ENCODE measurements at places on chromosomes 16 and 17.

DNA sequence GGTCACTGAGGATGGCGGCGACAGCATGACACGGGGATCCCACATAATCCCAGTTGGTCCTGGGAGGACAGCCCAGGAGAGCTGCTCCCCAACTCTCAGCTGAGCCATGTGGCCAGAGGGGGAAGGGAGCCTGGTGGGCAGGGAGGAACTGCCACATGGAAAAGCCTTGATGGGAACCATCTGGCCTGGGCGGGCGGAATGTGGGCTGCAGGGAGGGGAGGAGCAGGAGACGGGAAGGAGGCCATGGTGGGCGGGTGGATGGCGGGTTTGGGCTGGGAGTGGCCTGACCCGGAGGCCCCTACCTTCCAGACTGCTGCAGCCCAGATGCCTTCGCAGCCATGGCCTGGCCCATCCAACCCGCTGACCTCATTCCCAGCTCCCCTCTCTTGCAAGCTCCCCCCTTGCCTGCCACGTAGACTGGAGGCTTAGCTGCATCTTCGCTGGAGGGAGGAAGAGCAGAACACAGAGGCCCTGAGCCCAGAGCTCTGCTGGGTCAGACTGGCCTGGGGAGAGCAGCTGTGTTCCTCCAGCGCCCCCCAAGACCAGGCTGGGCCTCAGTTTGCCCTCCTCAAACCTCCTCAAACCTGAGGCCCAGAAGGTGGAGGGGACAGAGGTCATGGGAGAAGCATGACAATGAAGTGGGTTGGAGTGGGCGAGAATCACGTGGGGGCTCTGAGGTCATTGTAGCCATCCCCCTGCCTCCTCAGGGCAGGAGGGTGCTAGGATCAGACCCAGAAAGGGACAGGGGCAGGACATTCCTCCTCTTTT lies 8.2 kb upstream of the COL1A1 start:
- DNase-seq, result no peak

DNA sequence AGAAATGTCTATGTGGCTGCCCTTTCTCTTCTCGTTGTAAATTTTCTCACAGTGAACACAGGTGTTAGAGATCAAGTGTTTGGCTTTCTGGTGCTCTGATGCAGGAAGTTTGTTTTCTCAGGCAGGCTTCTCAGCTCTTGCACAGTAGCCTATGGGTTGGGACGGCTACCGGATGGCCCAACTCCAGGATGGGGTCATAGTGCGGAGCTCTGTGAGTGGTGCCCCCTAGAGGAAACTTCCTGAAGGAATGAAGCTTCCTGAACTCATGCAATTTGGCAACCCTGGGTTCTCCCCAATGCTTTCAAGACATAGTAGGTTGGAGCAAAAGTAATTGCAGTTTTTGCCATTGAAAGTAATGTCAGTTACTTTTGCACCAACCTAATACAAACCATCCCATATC lies 407.5 kb upstream of the HSBP1 start:
- no peak for DNase-seq

DNA sequence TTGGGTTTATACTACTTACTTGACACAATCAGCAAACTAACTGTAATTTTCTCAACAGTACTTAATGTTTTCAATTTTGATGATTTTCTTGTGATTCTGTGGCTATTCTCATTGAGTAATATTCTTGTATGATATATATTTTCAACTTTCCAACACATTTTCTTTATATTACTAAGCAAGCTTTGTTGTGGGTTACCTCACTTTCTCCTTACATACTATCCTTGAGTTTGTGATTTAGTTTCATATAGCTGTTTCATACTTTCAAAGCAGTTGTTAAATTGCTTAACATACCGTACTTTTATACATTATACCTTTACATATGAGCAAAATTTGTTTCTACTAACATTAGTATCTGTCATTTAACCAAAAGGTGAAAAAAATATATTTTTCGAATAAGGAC lies 197.1 kb downstream of the BCAS3 start:
- DNase-seq, result no peak

DNA sequence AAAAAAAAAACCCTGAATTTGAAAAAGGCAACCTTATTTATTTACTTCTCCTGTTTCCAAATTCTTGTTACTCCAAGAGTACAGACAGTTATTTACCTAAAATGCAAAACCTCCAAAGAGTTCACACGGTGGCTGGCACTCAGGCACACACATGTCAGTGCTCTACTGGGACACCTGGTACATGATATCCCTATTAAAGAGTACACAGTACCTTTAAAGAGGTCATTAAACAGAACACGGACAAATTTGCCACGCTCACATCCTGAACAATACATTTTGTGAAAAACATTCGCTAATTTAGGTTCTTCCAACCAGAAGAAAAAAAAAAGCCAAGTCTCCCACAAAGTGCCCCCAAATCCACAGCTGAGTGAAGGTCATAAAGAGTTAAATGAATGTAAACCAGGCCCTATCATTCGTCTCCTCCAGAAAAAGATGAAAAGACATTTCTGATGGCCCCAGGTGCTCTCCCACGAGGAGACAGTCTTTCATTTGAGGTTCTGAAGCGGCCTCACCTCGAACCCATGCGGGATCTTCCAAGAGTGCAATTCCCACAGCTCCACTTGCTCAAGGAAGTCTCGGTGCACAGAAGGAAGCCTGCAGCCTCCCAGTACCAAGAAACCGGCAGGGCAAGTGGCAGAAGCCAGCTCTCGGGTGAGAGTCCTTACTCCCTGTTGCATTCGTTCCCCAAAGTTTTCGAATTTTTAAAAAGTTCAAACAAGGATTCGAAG lies 993 bp downstream of the ERN1 start:
- DNase-seq, result no peak

- no peak for DNase-seq
Observed at GRCh38 chr16:81526935-81527334, 82.3 kb downstream of the CMIP start.

DNA sequence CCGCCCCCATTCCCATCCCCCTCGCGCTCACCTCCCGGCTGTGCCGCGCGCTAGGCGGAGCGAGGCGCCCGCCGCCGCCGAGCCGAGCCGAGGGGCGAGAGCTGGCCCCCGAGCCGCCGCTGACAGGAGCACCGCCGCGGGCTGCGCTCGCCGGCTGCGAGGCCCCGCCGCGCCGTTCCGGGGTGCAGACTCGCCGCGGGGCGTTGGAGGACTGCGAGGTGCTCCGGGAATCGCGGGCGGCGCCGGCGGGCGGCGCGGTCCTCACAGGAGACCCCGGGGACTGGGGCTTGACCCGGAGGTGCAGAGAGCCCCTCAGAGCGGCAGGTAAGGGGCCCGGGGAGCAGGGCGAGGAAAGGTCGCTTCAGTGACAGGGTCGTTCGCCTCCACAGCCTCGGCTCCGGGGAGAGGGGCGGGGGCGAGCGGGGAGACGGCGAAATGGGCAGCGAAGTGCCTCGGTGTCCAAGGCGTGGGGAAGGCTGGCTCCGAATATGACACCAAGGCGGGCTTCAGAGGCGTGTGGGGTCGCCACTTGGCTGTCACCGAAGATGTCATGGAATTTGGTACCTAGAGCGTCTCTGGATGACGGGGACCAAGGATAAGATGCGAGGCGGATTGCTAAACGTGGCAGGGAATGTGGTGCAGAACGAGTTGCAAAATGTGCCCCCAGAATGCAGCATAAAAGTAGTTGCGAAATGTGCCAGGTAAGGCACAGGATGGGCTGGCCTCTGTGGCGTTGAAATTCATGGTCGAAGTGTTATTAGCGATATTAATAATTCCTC lies 580 bp downstream of the TANC2 start:
- no peak for DNase-seq

GRCh38 chr17:50096092-50096491 lies 941 bp downstream of the PDK2 start:
- no peak for DNase-seq

DNA sequence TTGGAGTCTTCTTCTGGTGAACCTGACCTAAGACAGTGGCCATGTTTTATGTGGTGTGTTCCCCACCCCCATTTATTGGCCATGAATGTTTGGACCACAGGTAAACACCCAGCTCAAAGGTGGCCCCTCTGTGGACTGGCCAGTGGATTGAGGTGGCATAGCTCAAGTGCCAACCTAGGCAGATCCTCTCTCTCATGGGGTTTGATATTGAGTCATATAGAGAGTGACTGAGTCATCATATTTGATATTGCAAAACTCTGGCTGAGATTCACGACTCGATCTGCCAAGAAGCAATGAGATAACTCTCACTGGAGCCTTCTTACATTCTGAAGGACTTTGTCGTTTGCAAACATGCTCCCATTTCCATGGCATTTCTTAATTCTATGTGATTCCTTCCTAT lies 10.5 kb upstream of the TEKT3 start:
- no peak for DNase-seq

- DNase-seq, result no peak
Observed at GRCh38 chr16:57730771-57731730, 4.5 kb upstream of the KATNB1 start.

DNA sequence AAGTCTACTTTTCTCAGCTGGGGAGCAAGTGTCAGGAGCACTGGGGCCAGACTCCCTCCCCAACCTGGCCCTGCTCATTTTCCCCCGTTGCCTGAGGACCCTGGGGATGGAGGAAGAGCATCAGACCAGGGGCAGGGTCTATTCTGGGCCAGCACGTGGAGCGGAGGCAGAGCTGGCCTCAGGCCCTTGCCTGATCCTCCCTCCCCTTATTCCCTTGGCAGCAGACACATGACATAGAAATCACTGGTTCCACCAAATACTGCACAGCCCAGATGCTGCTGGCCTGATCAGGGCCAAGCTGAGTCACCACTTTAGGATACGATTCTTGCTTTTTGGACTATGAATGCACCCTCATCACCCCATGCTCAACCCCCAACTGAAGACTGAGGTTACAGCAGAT lies 15.8 kb upstream of the AGRP start:
- DNase-seq, result no peak

- no peak for DNase-seq
Observed at GRCh38 chr16:85526185-85526974, 86.7 kb upstream of the GSE1 start.

DNA sequence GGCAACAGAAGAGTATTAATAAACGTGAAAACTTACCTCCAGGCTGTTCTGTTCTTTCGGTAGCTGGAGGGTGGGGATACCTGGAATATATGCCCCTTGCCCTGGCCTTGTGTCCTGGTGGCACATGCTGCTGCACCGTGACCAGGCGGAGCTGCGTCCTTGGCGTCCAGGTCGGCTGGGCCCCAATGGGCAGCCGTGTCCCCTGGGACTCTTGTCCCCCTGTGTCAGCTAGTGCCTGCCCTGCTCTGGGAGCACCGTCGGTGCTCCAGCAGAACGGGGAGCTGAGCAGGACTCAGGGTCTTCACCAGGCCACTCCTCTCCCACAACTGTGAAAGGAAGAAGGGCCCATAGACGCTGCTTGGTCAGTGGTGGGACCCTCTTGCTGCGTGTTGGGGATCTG lies 7.9 kb downstream of the ZNF213 start:
- no peak for DNase-seq

- DNase-seq, result no peak
Observed at GRCh38 chr17:44707755-44708400, 587 bp upstream of the DBF4B start.

DNA sequence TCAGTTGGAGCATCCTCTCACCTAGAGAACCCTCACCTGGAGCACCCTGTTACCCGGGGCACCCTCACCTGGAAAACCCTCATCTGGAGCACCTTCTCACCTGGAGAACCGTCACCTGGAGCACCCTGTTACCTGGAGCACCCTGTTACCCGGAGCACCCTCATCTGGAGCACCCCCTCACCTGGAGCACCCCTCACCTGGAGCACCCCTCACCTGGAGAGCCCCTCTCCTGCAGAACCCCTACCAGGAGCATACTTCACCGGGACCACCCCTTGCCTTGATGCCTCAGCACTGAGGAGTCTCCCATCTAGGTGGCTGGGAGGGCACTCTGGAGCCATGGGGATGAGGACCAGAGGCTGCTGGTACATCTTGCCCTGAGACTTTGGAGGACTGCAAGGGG lies 3.4 kb upstream of the FBXL16 start:
- no peak for DNase-seq

DNA sequence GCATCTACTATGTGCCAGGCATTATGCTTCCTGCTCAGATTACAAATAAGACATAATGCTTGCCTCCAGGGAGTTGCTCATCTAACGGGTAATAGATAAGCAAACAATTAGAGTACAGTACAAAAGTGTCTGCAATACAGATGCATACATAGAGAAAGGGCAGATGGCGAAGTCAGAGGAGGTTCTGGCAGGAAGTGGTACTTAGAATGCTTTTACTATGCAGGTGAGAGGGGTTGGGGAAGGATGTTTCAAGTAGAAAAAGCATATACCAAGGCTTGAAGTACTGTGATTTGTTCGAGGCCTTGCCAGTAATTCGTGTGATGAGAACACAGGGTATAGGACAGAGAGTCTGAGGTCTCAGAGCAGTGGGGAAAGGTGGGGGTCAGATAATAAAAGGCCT lies 349.8 kb downstream of the UTP18 start:
- no peak for DNase-seq

GRCh38 chr17:33207231-33207630 lies 85.9 kb downstream of the ASIC2 start:
- no peak for DNase-seq

DNA sequence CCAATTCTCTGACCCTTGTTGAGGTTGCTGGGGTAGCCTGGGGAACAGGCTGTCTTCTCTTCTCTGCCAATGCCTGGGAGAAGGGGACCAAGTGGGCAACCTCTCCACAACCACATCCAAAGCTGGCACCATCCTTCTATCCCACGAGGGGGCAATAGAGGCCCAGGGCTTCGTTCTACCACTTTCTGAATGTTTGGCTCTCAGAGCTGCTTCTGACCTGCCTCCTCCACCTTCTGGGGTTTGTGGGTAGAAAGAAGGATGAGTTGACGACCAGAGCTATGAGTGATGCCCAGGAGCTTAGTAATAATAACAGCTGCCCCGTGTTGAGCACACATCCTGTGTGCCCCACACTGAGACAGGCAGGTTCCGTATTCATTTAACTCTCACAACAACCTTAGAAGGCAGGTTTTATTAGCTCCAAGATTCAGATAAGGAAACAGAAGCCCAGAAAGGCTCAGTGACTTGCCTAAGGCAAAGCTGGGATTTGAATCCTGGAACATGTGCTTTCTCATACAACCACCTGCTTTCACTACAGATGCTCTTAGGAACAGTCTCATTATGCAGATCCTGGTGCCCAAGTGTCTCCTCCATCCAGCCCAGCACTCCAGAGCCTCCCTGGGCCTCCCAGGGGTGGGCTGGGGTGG lies 11.1 kb downstream of the TSPOAP1 start:
- DNase-seq, result no peak

DNA sequence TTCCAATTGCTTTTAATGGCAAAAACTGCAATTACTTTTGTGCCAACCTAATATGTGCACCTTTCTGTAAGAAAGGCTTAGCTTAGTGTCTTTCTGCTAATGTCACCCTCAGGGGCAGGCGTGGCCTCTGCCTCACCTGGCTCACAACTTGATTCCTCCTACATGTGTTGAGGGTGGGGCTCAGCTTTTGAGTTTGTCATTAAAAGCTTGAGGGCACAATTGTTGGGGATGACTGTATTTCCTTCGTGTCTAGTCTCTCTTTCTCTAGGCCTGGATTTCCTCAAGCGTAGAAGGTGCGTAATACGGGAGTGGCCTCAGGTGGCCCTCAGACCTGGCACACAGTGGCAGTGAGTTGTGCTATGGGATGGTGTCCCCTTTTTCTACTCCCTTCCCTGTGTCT lies 94.4 kb downstream of the CLEC16A start:
- DNase-seq, result no peak

Data from hippocampal formation (tissue), 2 donors.